ENCODE measurements at places on chromosomes 6 and 20.

DNA sequence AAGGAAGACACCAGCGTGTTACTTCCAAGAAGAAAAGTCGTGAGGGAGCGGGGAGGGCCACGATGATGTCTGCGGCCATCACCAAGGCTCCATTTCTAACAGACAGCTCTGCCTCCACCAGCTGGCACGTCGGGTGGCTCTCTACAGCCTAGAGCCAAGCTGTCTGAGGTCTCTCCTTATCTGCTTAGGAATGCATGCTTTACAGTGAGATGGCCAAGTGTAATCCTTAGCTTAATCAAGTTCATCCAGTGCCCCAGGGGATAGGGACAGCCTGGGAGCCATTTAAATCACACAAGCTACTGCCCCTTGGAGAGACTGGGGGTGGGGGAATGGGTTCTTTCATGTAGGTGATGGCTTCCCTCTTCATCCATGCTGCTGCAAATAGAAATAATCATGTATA lies 213.8 kb upstream of the CST7 start:
- no peak for DNase-seq

DNA sequence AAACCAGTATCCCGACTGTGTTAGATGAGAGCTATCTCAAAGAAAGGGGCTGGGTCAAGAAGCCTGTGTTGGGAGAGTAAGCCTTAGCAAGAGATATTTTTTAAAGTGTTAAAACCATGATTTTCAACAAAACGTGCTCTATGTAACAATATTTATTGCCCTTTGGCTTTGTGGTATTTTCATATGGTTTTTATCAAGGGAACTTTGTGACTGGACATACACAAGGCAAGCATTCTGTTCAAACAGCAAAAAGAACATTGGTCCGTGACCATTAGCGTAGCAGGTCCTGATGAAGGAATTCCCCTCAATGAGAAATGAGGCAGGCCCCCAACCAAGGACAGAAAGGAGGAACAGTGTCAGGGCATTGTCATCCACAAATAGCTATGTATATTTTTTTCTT lies 222.6 kb downstream of the MYLK4 start:
- no peak for DNase-seq

DNA sequence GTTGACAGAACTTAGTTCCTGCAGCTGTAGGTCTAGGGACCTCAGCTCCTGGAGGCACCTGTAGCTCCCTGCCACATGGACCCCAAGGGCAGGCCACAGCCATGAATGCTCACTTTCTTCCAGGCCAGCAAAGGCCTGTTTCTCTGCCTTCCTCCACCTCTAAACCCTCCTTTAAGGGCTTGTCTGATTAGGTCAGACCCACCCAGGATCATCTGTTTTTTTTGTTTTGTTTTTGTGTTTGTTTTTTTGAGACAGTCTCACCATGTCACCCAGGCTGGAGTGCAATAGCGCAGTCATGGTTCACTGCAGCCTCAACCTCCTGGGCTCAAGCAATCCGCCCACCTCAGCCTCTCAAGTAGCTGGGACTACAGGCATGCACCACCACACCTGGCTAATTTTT lies 11.5 kb upstream of the BCAS4 start:
- no peak for DNase-seq

GRCh38 chr6:119602215-119603178 lies 252.9 kb upstream of the MAN1A1 start:
- no peak for DNase-seq

- DNase-seq: no peak
These were observed 27.4 kb upstream of the LRRN4 start for GRCh38 chr20:6081236-6081635.

DNA sequence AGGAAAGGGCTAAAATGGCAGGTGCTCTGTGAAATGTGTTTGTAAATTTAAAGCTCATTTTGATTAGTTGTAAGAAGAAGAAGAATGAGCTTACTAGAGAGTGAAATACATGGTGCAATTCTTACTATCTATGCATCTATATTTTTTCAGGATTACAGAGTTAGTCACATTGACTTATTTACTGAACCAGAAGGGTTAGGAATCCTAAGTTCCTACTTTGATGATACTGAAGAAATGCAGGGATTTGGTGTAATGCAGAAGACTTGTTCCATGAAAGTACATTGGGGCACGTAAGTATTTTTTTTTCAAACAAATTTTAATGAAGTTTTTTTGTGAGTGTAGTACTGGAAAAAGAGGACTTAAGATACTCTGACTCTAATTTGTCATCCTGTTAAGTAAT lies 99.3 kb downstream of the RTN4IP1 start:
- no peak for DNase-seq

DNA sequence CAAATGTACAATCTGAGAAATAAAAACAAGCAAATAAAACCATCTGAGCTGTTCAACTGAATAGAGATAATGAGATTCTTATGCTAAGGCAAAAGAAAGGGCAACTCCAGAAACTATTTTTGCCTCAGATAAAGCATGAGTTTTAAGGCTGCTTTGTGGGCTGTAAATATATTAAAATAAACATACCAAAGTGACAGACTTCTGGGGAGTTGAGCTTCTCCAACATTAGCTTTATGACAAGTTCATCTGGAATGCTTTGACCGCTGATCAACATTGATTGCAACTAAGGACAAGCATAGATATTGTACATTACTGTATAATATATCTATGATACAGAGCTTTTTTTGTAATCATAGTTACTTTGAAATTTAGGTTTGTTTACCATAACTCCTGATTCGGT lies 19.3 kb downstream of the AK9 start:
- no peak for DNase-seq

- no peak for DNase-seq
These were observed 41.0 kb downstream of the PSMB9 start for GRCh38 chr6:32895006-32895345.

GRCh38 chr20:58135441-58136148 lies 92.9 kb downstream of the ANKRD60 start:
- DNase-seq: peak; percentile 57

GRCh38 chr6:121890307-121890910 lies 455.0 kb downstream of the GJA1 start:
- DNase-seq: no peak

- peak; percentile 67 for DNase-seq
These were observed 94.2 kb downstream of the RREB1 start for GRCh38 chr6:7201732-7202541.

- DNase-seq: no peak
These were observed 1.6 kb upstream of the DSN1 start for GRCh38 chr20:36775196-36775595.

GRCh38 chr6:42896178-42896719 lies 16.8 kb downstream of the RPL7L1 start:
- DNase-seq: no peak

DNA sequence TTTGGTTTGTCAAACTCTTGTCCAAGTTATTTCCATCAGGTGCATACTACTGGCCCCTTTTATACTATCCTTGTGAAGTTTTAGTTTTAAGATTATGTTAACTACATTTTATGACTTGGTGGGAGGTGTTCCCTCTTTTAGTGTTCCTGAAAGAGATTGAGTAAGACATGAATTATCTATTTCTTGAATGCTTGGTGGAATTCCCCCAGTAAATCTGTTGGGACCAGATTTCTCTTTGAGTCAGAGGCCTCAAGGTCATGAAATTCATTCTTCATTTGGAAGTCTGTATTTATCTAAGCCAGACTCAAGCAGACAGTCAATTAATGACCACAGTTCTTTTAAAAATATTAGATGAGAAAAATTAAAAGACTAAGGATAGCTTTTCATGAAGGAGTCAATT lies 81.3 kb downstream of the MOXD1 start:
- DNase-seq: no peak
